ENCODE measurements at places on chromosomes 13 and 19.
A peak's percentile ranks its signal among the peaks of the same experiment; 100 is the strongest.

DNA sequence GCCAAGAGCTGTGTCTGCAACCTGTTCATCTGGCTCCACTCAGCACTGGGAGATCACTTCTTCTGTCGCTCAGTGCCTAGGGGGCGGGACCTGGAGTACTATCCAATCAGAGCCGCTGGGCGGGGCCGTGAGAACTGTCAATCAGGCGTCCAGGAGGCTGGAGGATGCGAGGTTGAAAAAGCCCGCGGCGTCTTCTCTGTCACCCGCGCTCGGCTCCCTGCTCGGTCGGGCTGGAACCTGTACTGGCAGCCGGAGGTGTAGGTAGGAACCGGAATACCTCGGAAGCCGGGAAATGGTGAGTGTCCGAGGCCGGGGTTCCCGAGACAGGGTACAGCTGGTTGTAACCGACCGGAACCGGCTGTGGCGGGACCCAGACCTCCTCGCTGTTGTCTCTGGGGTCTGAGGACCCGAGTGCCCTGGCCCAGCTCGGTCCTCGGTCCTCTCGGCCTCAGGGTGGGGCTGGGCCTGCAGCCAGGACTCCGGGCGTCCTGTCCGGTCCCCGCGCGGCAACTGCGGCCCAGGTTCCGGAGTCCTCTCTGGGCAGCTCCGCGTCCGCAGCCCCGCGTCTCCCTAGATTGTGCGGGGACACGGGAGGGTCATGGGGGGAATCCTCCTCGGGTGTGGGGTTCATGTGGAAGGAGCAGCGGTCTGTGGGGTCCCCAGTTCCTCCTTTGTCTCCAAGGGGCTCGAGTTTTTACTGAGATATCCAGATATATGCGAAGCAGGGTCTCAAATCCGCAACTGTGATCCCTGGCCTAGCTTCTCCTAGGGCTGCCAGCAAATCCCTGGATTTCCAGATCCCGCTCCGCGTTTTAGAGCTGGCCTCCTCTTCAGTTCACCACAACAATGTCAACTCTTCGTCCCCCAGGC lies 42.6 kb downstream of the ZNF627 start:
- peak; percentile 72 for DNase-seq

GRCh38 chr13:20652946-20653345 lies 50.6 kb upstream of the IL17D start:
- DNase-seq, result no peak

DNA sequence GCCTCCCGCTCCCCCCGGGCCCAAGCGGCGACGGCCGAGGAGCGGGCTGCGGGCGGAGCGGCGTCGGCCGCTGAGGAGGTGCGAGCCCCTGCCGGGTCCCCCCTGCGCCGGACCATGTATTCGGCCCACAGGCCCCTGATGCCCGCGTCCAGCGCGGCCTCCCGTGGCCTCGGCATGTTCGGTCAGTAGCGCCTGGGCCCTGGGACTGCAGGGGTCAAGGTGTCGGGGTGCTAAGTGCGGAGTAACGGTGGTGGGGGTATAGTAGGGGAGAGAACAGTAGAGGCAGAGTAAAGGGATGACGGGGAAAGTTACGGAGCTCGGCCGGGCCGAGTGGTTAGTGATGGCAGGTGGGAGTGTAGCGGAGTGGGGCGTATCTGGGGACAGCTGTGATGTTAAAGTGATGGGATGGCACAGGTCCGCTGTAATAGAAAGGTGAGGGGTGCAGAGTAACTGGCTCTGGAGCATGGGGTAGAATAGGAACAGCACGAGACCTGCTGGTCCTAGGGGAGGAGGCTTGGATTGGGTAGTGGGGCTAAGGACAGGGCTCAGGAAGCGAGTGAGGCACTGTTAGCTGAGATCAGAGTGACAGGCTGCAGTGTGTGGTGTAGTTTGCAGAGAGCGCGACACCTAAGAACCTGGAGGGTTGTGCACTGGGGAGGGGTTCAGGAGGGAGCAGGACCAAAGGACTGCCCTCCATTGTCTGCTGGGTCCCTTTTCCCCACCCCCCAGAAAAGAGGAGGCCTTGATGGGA lies 15.7 kb downstream of the CIC start:
- no peak for DNase-seq

GRCh38 chr13:99467764-99468163 lies 33.5 kb upstream of the TM9SF2 start:
- no peak for DNase-seq

DNA sequence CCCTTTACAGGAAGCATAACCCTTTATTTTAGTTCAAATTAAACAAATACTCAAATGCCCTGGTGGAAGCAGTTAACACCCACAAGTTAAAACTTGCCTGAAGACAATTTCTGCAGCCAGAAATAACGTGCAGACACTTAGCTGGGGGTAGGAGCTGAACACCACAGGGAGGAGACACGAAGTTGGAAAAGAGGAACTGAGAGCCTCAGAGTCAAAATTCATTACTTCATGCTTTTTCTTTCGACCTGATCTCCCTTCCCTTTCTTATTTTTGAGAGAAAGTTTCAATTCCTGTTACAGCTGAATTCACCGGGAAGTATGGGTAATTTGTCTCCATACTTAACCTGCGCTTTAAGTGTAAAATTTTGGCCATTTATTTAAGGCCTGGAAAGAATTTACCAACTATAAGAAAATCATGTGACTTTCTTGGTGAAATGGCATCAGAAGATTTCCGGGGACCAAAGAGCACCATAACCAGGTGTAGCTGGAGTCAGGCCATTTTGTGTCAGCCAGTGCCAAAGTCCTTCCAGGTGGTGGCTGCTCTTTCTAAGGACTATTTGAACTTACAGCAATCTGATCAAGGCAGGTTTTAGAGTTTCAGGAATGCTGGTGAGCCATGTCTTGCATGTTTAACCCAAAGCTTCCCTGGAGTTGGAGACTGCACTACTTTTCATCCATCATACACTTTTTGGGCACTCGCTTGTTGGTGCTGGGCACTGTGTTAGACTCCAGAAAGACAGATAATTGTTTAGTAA lies 46.5 kb upstream of the RCBTB2 start:
- no peak for DNase-seq

GRCh38 chr19:16142032-16142580 lies 1.4 kb upstream of the HSH2D start:
- DNase-seq, result no peak

DNA sequence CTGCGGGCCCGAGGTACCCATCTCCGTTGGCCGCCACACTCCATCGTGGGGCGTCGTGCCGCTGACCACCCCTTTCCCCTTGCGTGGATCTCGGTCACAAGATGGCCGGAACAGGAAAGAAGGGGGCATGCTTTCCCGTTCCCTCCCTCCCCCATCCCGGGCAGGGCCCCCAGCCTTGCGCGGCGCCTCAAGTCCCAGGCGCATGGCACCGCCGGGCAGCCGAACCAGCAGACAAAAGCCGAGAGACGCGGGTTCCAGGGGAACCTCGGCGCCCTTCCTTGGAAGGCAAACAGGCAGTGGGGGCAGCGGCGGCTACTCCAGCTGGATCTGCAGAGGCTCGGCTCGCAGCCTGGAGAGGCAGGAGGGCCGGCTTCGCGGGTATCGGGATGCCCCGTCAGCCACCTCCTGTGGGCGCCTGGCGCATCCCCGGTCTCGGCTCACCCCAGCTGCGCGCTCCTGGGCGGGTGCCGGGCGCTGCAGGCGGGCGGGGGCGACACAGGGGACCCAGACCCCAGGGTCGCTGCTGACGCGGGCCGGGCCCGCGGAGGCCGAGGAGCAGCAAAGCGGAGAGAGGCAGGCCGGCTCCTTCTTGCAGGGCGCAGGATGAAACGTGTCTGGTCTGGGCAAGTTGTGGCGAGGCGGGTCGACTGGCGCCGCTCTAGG lies 439 bp downstream of the DZIP1 start:
- DNase-seq, result no peak

DNA sequence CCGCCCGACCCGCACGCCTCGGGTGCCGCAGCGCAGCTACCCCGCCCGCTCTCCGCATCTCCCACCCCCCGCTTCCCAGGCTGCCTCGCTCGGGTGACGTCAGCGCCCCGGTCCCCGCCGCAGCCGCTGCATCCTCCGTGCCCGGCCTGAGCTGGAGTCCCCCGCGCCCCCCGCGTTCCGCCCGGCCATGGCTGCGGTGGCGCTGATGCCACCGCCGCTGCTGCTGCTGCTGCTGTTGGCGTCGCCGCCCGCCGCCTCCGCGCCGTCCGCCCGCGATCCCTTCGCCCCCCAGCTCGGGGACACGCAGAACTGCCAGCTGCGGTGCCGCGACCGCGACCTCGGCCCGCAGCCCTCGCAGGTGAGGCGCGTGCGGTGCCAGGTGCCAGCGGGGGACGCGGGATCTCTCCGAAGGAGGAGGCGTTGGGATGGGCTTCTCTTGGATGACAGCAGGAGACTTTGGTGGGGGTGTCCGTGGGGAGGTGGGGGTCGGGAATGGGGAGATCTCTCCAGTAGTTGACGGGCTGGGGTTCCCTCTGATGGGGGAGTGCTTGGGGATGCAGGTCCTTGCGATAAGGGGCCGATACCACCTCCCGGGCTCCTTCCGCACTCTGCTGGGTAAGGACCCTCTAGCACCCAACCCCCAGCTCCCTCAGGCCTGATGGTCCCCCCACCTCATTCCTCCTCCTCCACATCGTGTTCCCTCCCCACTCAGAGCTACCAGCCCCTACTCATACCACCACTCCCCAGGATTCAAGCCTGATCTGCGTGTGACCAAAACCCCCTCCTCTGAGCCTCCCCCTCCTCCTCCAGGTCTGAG lies at the start of gene TMEM59L:
Gene TMEM59L, plus strand, starts transcription at position 99 of the 817 bp plus-strand sequence. Its CDS starts 89 bp downstream, at position 188.
- DNase-seq, result peak; percentile 38

DNA sequence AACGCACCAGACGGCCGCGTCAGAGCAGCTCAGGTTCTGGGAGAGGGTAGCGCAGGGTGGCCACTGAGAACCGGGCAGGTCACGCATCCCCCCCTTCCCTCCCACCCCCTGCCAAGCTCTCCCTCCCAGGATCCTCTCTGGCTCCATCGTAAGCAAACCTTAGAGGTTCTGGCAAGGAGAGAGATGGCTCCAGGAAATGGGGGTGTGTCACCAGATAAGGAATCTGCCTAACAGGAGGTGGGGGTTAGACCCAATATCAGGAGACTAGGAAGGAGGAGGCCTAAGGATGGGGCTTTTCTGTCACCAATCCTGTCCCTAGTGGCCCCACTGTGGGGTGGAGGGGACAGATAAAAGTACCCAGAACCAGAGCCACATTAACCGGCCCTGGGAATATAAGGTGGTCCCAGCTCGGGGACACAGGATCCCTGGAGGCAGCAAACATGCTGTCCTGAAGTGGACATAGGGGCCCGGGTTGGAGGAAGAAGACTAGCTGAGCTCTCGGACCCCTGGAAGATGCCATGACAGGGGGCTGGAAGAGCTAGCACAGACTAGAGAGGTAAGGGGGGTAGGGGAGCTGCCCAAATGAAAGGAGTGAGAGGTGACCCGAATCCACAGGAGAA lies 1.9 kb downstream of the PPP1R12C start:
- no peak for DNase-seq

GRCh38 chr13:64164435-64164834 lies 2748.8 kb upstream of the PCDH20 start:
- no peak for DNase-seq

DNA sequence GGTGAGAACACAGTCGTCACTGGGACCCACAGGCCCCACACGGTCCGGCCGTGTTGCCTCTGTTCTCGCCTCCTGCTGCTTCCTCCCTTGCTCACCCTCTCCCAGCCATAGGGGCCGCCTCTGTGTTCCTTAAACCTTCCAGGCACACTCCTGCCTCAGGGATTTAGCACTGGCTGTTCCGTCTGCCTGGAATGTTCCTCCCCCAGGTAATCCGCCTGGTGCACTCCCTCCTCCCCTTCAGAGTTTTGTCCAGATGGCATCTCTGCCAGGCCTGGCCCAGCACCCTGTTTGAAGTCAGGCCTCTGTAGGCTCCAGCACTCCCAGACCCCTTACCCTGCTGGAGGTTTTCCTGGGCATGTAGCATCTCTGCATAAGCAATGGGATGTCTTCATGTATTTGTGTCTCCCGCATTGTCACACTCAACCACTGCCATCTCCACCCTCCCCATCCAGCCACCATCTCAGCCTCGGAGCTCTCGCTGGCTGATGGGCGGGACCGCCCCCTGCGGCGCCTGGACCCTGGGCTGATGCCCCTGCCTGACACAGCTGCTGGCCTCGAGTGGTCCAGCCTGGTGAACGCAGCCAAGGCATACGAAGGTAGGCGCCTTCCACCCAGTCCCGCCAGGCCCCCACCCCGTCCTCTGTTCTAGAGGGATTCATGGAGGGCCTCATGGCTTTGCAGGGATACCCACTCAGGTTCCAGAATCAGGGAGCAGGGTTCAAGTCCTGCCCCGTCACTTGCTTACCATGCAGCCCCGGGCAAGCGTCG lies 25.9 kb downstream of the DPF1 start:
- DNase-seq, result no peak

GRCh38 chr13:45584816-45585215 lies 30.7 kb downstream of the ERICH6B start:
- DNase-seq, result no peak

DNA sequence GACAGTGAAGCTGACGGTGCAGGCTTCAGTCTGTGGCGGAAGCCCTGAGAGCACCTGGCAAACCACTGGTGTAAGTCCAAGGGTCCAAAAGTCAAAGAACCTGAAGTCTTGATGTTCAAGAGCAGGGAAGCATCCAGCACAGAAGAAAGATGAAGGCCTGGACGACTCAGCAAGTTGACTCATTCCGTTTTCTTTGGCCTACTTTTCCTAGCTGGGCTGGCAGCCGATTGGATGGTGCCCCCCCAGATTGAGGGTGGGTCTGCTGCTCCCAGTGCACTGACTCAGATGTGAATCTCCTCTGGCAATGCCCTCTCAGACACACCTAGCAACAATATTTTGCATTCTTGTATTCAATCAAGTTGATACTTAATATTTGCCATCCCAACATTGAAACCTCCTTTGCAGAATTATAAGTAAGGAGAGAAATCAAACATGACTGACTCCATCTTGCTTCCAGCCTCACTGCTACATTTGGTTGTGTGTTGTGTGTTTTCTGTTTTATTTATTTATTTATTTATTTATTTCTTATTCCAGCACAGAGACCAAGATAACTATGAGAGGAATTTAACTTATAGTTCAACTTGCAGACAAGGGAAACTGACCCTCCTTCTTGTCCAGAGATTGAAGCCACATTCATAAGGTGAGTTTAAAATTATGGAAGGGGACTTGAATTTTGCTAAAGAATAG lies 32.8 kb downstream of the IGFL2 start:
- DNase-seq, result no peak

DNA sequence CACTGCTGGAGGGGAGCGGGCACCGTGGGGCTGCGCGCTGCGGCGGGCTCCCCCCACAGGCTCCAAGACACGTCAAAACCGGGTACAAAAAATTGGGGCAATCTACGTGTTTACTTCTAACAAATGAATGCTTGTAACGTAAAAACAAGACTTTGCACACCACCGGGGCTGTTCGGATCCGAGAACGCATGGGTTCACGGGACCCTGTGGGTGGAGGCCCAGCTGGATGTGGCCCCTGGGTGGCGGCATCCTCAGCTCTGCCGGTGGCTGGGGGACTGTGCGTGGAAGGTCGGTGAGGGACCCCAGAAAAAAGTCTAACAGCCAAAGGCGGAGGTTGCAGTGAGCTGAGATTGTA lies 10.3 kb upstream of the SLC7A10 start:
- DNase-seq, result no peak

Measured in effector memory CD4-positive, alpha-beta T cell (primary cell).